ENCODE measurements at places on chromosomes 6 and 20.
A peak's percentile ranks its signal among the peaks of the same experiment; 100 is the strongest.

- no peak for DNase-seq
These were observed 33.2 kb upstream of the MARCKS start for GRCh38 chr6:113823916-113824315.

- no peak for DNase-seq
These were observed 29.8 kb downstream of the SYCP2 start for GRCh38 chr20:59903621-59904020.

- no peak for DNase-seq
These were observed 146.9 kb upstream of the EPHA7 start for GRCh38 chr6:93566285-93566684.

DNA sequence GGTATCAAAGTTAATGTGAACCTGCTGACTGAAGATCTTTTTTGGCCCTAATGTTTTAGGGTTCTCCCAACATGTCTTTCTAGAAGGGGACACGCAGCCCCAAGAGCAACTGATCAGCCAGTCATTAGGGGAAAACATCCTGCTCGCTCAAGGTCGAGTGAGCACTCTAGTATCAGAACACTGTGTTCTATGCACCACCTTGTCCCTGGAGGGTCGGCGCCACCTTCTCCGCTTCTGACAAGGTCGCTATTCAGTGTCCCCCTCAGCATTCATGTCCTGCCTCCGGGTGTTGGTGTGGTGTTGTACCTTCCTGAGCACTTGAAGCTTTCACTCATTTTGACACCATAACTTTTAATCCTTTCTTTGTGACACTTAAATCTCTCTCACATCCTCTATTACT, 331.2 kb upstream of the KCNQ5 start:
- no peak for DNase-seq

DNA sequence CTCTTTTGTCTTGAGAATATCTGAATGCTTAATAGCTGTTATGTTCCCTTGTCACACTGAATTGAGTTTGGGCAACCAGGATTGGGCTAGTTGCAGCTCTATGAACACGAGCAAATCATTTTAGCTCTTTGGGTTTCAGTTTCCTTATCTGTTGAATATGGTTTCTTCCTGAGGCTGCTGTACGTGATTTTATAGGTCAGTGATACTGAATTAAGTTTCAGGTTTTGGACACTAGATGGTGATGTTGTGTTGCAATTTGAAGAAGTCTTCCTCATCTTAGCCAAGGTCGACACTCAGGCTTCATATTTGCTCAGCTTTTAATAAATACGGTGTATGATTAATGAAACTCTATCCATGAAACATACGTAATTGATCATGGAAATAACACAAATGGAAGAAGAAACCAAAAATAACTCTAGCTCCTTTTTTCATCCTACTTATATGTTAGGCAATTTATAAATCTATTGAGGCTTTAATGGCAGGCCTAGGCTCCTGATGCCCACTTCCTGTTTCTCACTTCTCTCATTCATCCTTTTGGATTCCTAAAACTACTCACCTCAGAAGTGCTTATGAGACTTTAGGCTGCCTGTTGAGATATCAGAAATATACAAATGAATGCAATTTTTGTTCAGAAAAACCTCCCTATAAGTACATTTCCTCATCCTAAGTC, 354.1 kb upstream of the MAP3K7 start:
- DNase-seq: no peak

- no peak for DNase-seq
These were observed 29.5 kb downstream of the PXDC1 start for GRCh38 chr6:3721810-3722621.

GRCh38 chr6:4668271-4669179, 107.7 kb upstream of the CDYL start:
- no peak for DNase-seq

DNA sequence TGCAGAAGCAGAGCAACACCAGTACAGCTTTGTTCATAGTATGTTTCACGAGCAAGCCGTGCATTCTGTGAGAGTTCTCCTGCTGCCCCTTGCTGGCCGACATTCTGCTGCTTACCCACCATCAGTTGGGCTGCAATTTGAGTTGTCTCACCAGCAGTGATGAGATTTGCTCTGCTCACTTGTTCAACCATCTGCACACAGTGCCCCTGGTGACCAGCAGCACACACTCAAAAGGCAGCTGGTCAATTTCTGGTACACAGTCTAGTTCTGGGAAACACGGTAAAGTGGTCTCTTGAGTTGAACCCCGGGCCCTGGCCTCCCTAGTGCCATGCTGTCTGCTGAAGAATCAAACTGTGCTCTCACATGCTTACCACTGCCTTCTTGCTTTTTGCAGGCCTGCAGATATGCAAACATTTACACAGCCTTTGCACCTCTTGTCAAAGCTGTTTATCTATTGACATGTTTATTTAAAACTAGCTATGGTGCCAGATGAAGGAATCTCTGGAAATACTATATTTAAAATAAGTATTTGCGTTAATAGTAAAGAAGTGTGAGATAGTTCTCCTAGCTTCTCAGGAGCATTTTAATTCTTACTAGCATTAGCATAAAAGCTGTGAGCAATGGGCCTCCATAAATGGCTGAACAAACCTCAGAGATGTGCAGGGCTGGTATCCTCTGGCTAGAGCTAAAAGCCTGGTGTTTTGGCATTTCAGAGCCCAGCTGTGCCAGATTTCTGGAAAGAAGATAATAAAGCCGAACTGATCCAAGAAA, 234.3 kb downstream of the ARHGAP18 start:
- peak; percentile 10 for DNase-seq

GRCh38 chr6:106973836-106974335, 643 bp downstream of the CD24 start:
- DNase-seq: peak; percentile 10

GRCh38 chr6:8733879-8734278, 298.5 kb upstream of the SLC35B3 start:
- no peak for DNase-seq

- DNase-seq: no peak
These were observed 106.3 kb upstream of the RIPOR2 start for GRCh38 chr6:25042036-25042521.

DNA sequence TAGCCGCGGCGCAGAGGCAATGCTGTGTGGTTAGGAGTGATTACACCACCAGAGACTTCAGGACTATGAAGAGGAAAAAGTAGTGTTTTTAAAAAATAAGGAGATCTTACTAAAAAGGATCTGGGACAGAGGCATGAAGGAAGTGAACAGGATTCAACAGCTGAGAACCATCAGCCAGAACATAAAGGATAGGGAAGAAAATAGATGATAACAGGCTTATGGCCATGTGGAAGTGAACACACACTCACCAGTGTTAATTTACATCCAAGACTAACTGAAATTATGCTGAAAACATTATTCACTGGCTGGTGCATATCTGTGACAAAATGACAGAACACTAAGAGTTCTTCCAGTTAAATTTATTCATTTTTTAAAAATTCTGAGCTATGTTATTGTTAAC, 47.5 kb upstream of the BCLAF1 start:
- DNase-seq: no peak

DNA sequence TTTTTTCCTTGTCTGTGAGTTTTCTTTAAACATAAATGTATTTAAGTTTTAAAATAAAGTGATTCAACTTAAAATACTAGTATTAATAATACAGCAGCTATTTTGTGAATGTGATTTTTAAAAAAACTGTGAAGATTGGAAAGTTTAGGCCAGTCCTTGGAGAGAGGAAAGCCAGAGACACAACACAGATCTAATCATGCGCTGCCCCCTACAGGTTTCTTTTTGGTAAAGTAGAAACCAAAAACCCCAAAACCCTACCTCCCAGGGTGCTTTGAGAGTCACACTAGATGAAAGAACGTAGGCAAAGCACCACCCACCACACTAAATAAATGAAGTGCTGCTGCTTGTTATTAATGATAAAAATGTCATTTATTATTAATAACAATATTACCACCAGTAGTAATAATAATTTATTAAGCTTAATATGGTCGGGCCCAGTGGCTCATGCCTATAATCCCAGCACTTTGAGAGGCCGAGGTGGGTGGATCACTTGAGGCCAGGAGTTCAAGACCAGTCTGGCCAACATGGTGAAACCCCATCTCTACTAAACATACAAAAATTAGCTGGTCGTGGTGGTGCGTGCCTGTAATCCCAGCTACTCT, 33.7 kb downstream of the SLC9A8 start:
- peak; percentile 73 for DNase-seq

DNA sequence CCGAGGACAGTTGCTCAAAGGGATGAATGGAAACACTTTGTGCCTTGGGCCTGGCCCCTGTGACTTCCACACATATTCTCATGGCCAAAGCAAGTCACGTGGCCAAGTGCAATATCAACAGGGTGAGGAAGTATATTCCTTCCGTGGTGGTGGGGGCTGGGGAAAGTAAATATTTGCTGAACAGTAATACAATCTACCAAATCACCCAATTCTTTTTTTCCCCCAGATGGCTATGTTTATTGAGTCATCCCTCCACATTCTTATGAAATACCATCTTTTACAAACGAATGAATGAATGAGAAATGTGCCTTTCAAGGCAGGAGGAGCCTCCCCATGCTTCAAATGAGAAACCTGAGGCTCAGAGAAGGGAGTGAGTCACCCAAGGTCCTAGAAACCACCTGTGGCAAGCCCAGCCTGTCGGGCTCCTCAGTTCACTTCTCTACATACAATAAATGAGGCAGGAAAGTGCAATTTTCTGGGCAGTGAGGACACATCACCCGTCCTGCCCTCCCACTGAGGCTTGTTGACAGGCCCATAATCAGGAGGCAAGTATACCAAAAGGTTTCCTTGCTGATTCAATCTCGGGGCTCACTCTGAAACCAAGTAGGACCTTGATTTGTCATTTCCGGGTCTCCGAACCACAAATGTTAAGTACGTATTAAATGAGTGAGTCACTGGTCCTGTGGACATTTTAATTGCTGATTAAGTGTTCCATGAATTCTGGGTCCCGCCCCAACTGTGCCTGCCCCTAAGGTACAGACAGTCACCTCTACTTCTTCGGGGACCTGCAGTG, 25.3 kb upstream of the TOP1 start:
- DNase-seq: no peak

GRCh38 chr20:48282591-48283228, 497.4 kb upstream of the SULF2 start:
- DNase-seq: peak; percentile 64

All from BE2C (cell line).